ENCODE measurements at places on chromosomes 7 and 10. TPM values are rescaled to one million over a fixed set of nuclear protein-coding genes. Genes with fewer than 3 reads are reported as not detected.

DNA sequence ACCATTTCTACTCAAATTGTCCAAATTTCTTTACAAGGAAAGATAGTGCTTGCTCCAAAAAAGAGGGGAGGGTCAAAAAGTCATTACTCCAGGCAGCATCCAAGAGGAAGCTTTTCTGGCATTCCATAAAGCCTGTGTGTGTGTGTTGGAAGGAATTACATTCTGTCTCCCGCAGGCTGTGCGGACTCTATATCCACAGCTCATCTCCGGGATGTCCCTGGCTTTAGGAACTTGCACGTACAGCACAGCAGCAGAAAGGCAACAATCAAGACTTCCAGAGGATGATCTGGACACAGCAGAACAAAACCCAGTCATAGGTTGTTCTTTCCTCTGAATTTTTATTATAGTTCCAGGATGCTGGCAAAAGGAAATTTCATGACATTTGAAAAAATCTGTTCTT, 94.8 kb downstream of the ITIH5 start:
- H3K27me3 ChIP-seq = peaks cover 6% of the 10 kb centered on the region
- DNase-seq = no peak
- H3K4me1 ChIP-seq = no peaks in the 10 kb centered on the region
- no peak overlapping the region for H3K4me3 ChIP-seq
- no peaks in the 10 kb centered on the region for H3K36me3 ChIP-seq
- no peak overlapping the region for H3K27ac ChIP-seq

DNA sequence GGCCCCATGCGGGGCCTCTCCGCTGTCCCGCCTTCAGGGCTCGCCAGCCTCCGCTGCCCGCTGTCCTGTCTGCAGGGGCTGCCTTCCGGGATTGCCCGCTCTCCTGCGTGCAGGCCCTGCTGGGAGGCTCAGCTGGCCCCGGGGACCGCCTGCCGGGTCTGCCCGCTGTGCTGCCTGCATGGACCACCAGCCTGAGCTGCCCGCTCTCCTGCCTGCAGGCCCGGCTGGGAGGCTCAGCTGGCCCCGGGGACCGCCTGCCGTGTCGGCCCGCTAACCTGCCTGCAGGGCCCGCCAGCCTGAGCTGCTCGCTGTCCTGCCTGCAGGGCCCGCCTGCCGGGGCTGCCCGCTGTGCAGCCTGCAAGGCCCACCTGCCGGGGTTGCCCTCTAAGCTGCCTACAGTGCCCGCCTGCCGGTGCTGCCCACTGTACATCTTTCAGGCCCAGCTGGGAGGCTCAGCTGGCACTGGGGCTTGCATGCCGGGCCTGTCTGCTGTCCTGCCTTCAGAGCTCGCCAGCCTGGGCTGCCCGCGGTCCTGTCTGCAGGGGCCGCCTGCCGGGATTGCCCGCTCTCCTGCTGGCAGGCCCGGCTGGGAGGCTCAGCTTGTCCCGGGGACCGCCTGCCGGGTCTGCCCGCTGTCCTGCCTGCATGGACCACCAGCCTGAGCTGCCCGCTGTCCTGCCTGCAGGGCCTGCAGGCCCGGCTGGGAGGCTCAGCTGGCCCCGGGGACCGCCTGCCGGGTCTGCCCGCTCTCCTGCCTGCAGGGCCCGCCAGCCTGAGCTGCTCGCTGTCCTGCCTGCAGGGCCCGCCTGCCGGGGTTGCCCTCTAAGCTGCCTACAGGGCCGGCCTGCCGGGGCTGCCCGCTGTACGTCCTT, 165.1 kb downstream of the GLRX3 start:
- no peaks in the 10 kb centered on the region for H3K4me1 ChIP-seq
- H3K27me3 ChIP-seq = no peaks in the 10 kb centered on the region
- peak overlapping the region; percentile 59 for H3K27ac ChIP-seq

GRCh38 chr7:74231232-74231590, 21.4 kb downstream of the LAT2 start:
- peaks cover 44% of the 10 kb centered on the region for H3K36me3 ChIP-seq
- no peak for DNase-seq
- H3K27me3 ChIP-seq = no peaks in the 10 kb centered on the region
- peak overlapping the region; percentile 20 for H3K4me3 ChIP-seq
- H3K4me1 ChIP-seq = peaks cover 18% of the 10 kb centered on the region

PNLIPRP2 gene
- total RNA-seq = not detected

DNA sequence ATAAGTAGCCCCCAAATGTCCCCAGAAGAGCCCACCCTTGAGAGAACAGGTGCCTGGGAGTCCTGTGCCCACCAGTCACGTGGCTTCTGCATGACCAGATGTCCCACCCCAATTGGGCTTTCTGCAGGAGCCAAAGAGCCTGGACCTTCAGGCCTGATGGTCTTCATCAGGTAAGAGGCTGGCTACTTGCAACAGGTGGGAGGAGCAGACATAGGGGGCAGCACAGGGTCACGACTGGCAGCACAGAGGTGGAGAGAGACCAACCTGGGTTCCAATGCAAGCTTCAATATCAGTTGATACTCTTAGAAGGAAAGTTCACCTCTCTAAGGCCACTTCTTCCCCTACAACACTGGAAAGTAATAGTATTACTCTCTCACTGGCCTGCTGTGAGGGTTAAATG, 288.0 kb downstream of the ELMO1 start:
- H3K27ac ChIP-seq = no peak overlapping the region
- peaks cover 25% of the 10 kb centered on the region for H3K36me3 ChIP-seq
- H3K4me3 ChIP-seq = no peak overlapping the region
- DNase-seq = no peak
- peaks cover 2% of the 10 kb centered on the region for H3K4me1 ChIP-seq

DNA sequence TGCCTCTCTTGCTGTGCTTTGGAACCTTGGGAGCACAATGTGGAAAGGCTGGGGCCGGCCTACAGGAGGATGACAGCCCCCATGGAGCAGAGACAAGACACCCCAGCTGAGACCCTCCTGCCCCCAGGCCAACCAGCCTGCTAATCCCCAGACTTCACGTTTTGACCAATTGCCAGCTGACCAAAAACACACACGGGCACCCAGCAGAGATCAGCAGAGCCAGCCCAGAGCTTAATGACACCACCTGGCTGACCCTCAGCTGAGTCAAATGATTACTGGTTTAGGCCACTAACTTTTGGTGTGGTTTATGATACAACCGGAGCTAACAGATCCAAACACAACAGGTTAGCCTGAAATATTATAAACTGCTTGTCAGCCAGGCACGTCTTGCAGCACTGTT, 111.2 kb upstream of the KIF5B start:
- no peak for DNase-seq
- H3K27me3 ChIP-seq = peaks cover 3% of the 10 kb centered on the region
- H3K4me1 ChIP-seq = no peaks in the 10 kb centered on the region
- no peak overlapping the region for H3K4me3 ChIP-seq
- H3K36me3 ChIP-seq = no peaks in the 10 kb centered on the region

GRCh38 chr7:35499226-35499625, 195.7 kb downstream of the HERPUD2 start:
- no peaks in the 10 kb centered on the region for H3K36me3 ChIP-seq
- H3K4me3 ChIP-seq = no peak overlapping the region
- DNase-seq = no peak
- H3K27me3 ChIP-seq = peaks cover 6% of the 10 kb centered on the region
- H3K27ac ChIP-seq = no peak overlapping the region
- peaks cover 4% of the 10 kb centered on the region for H3K4me1 ChIP-seq

DNA sequence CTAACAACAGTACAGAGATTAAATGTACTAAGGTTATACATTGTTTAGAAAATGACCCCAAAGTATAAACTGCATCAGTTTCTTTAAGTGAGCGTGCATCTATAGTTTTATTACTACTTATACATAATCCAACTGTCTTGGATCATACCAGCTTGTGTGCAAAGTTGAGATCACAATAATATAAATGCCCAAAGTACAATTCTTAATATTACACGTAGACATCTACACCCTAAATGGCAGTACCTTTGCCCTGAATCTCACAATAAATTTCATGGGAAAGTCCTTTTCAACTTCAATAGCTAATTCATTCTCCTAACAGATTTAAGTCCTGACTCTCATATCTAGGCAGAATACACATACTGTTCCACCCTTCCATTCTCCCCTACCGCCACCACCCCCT, 11.8 kb downstream of the SCIN start:
- no peak overlapping the region for H3K27ac ChIP-seq
- no peaks in the 10 kb centered on the region for H3K4me1 ChIP-seq
- DNase-seq = no peak

TAS2R4 gene
- total RNA-seq = 1.9 TPM

NPFFR1 gene
- total RNA-seq = 0.03 TPM

DNA sequence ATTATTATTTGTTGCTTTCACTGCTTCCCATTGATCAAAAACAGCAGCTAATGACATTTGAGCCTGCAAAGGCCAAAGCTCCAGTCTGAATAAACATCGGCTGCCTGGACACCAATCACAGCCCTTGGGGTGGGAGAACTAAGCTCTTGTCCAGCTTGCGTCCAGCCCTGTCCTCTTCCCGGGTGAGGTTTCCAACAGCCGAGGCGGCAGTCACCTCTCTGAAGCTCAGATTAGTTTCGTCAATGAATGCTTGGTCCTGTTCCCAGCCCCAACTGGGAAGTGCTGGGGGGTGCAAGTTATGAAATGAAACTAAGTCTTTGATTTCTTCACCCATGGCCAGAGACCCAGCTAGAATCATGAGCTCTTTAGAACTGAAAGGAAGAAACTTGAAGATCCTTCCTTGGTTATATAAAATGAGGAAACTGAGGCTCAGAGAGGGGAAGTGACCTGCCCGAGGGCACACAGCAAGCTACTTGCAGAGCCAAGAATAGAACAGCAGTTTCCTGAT, 114.0 kb upstream of the TCF7L2 start:
- H3K4me3 ChIP-seq = no peak overlapping the region
- no peaks in the 10 kb centered on the region for H3K27me3 ChIP-seq
- DNase-seq = no peak
- H3K27ac ChIP-seq = no peak overlapping the region
- H3K36me3 ChIP-seq = no peaks in the 10 kb centered on the region

GRCh38 chr10:119257899-119258419, 50.6 kb downstream of the GRK5 start:
- H3K4me1 ChIP-seq = peaks cover 8% of the 10 kb centered on the region
- DNase-seq = no peak
- H3K4me3 ChIP-seq = no peak overlapping the region
- no peaks in the 10 kb centered on the region for H3K27me3 ChIP-seq

GRCh38 chr7:1301882-1302251, 69.2 kb downstream of the UNCX start:
- H3K4me3 ChIP-seq = no peak overlapping the region
- no peak overlapping the region for H3K27ac ChIP-seq

GBX1 gene
- total RNA-seq = not detected

FAM237B gene
- total RNA-seq = not detected

DNA sequence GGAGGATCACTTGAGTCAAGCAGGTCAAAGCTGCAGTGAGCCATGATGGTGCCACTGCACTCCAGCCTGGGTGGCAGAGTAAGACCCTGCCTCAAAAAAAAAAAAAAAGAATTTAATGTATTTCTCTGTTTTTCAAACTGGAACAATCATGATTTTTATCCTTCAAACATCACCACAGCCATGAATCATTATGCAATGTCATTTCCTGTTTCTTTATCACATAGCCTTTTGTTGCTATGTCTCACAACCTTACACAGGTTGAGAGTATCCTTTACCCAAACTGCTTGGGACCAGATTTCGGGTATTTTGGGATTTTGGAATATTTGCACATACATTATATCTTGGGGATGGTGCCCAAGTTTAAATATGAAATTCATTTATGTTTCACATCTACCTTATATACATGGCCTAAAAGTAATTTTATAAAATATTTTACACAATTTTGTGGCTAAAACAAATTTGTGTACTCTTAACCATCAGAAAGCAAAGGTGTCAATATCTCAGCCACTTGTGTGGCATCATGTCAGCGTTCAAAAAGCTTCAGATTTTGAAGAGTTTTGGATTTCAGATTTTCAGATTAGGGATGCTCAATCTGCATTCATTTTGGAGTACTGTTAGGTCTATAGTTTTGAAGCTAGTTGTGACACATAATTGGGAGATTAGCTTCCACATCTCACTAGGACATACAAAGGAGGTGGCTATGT, 8.2 kb downstream of the NT5C3A start:
- no peaks in the 10 kb centered on the region for H3K27me3 ChIP-seq
- no peak overlapping the region for H3K4me3 ChIP-seq
- peaks cover 34% of the 10 kb centered on the region for H3K4me1 ChIP-seq
- no peak for DNase-seq
- peaks cover 14% of the 10 kb centered on the region for H3K36me3 ChIP-seq
- peak overlapping the region; percentile 25 for H3K27ac ChIP-seq

GRCh38 chr7:24786941-24787340, 29.7 kb upstream of the GSDME start:
- no peak for DNase-seq
- H3K27ac ChIP-seq = no peak overlapping the region
- H3K27me3 ChIP-seq = no peaks in the 10 kb centered on the region
- no peaks in the 10 kb centered on the region for H3K4me1 ChIP-seq
- no peak overlapping the region for H3K4me3 ChIP-seq
- H3K36me3 ChIP-seq = peaks cover 32% of the 10 kb centered on the region

UPK3B gene
- 2.1 TPM for total RNA-seq

DNA sequence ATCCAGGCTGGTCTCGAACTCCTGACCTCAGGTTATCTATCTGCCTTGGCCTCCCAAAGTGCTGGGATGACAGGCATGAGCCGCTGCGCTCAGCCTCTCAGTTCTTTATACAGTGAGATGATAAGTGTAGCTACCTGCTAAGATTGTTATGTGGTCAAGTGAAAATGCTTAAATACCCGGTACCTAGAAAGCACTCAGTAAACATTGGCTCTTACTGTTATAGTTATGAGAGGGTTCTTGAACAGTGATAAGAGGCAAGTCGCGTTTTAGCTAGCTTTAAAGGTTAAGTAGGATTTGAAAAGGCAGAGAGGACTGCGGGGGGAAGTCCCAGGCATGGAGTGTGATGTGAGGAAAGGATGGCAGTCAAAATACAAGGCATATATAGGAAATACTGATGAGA, 4.5 kb downstream of the ZKSCAN1 start:
- no peak for DNase-seq
- H3K27ac ChIP-seq = peak overlapping the region; percentile 15
- H3K4me3 ChIP-seq = no peak overlapping the region

DNA sequence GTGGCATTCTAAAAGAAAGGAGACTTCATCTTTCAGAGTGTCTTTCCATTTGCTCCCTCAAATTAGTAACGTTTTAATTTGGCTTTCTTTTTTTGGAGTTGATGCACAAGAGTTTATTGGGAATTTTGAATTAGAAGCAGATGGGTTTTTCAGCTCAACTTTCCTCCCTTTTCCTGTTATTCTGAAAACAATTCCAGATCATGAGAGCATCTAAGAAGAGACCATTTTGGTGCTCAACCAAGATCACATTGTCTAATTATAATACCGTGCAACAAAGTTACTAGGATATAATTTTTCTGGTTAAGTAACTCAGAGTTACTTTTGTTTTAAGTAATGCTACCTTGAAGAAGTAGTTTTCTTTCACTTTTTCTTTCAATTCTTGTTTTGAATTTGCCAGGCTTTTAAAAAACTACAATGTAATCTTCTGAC, 396.6 kb upstream of the KLF6 start:
- DNase-seq = no peak
- H3K27me3 ChIP-seq = no peaks in the 10 kb centered on the region
- H3K27ac ChIP-seq = peak overlapping the region; percentile 66
- peaks cover 4% of the 10 kb centered on the region for H3K36me3 ChIP-seq
- H3K4me1 ChIP-seq = peaks cover 16% of the 10 kb centered on the region

CNNM1 gene
- 0.50 TPM for total RNA-seq
